ENCODE measurements at places on chromosomes 11 and 22.

DNA sequence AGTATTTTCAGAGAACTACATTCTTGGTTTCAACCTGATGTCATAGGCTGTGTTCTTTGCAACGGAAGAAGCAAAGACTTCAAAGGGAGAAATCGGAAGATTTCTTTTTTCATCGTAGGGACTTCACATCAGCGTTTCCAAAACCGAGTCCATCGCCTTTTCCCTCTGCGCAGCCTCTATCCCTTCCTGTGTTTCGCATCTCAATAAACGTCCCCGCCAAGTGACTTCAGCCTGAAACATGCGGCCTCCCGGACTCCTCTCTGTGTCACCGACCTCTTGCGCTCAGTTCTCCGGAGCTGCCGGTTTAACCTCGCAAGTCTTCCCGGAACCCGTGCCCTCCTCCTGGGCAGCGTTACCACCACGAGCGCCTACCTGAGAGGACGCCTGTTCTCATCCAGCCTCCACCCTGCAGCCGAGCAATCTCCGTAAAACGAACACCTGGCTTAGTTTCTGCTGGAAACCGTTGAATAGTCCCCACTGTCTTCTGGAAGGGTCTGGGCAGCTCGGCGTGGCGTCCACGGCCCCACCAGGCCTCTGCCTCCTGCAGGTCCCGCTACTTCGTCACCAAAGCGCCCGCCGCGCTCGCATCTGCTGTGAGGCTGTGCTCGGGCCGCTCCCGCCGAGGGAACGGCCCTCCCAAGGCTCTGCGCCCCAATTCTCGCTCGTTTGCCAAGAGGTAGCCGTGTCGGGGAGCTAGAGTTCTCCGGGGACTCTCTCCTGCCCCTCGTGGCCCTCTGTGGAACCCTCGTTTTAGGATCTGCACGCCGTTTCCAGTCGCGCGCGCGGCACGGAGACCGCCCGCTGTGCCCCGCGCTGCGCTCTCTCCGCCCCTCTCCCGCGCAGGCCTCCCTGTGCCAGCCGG lies at the start of gene GLB1L3:
Gene GLB1L3 (plus strand): TSS at position 846 of the 862 bp plus-strand sequence. CDS start 362 bp downstream, outside the sequence.
- peak; percentile 60 for DNase-seq

- no peak for DNase-seq
Observed at GRCh38 chr11:4962816-4963215, 7.3 kb upstream of the OR51A2 start.

DNA sequence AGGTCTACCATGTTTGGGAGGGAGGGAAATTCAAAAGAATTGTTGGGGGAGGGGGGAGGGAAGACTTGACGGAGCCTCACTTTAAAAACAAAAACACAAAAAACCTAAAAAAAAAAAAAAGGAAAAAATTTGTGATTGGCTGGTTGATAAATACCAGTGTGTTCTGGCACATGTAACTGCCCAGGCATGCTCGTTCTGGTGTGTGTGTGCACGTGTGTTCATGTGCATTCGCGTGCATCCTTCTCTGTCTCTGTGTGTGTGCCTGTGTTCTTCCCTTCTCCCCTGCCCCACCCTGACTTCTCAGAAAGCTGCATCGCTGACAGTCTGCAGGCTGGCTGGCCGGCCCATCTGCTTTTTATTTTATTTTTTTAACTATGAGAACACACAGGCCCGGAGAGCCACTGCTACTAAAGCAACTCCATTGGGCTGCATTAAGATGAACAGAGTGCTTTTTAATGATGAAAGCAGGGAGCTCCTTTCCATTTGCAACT lies 22.6 kb upstream of the ADSL start:
- DNase-seq = no peak

GRCh38 chr11:61331651-61332050 lies 1.3 kb downstream of the DDB1 start:
- no peak for DNase-seq

DNA sequence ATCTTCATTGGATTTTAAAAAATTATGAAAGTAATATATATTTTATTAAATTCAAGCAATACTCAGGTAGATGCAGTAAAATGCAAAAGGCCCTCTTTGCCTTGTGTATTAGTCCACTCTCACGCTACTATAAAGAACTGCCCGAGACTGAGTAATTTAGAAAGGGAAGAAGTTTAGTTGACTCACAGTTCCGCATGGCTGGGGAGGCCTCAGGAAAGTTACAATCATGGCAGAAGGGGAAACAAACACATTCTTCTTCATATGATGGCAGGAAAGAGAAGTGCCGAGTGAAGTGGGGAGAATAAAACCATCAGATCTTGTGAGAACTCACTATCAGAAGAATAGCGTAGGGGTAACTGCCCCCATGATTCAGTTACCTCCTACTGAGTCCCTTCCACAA lies 130.8 kb downstream of the HIPK3 start:
- DNase-seq = no peak

DNA sequence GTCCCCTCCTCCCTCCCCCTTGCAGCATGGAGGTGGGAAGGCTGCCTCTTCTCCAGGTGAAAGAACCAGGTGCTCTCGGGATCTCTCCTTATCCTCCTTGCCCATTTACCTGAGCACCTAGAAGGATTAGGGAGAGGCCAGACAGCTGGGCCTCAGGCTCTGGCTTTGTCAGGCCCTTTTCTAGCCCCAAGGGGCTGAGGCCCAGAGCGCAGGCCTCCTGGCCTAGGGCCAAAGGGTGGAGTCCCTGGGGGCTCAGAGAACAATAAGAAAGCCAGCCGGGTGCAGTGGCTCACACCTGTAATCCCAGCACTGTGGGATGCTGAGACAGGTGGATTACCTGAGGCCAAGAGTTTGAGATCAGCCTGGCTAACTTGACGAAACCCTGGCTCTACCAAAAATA lies 5.4 kb upstream of the TTLL1 start:
- DNase-seq = no peak

- no peak for DNase-seq
Observed at GRCh38 chr11:30326906-30327305, 4.0 kb downstream of the ARL14EP start.
